ENCODE measurements at places on chromosomes 6 and 20.

GRCh38 chr20:41167481-41168253, 30.3 kb downstream of the PLCG1 start:
- no peak for DNase-seq

DNA sequence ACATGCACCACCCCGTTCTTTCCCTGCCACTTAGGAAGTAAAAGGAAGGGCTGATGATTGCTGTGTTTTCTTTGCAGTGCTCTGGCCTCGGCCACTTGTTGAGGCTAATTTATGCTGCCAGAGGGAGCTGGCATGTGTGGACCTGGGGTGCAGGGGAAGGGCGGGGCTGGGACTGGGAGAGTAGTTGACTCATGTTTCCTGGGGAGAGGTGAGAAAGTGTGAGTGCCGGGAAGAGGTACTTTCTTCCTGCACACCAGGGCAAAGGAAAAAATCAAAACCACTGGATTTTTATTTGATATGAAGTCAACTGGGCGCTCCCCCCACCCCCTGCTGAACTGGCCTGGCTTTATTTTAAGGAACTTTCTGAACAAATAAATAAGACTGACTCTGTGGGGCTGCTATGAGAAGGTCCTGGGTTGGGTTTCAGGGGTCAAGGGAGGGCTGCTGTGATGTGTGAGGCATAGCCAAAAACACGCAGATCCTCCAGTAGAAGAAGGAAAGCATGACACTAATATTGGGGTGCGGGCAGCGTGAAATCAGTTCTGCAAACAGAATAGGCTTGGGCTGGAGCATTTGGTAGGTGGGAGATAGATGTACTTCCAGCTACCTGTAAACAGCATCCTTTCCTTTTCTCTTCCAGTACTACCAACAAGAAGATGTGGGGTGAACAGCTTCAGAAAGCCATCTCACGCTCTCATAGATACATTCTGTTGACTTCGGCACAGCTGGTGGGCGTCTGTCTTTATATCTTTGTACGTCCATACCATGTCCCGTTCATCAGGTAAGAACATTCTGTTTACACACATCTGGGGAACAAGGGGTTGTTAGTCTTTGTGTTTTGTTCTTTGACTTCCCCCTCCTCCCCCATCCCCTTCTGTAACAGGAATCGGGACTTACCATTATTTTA, 87.5 kb downstream of the SYNJ2 start:
- DNase-seq = no peak

DNA sequence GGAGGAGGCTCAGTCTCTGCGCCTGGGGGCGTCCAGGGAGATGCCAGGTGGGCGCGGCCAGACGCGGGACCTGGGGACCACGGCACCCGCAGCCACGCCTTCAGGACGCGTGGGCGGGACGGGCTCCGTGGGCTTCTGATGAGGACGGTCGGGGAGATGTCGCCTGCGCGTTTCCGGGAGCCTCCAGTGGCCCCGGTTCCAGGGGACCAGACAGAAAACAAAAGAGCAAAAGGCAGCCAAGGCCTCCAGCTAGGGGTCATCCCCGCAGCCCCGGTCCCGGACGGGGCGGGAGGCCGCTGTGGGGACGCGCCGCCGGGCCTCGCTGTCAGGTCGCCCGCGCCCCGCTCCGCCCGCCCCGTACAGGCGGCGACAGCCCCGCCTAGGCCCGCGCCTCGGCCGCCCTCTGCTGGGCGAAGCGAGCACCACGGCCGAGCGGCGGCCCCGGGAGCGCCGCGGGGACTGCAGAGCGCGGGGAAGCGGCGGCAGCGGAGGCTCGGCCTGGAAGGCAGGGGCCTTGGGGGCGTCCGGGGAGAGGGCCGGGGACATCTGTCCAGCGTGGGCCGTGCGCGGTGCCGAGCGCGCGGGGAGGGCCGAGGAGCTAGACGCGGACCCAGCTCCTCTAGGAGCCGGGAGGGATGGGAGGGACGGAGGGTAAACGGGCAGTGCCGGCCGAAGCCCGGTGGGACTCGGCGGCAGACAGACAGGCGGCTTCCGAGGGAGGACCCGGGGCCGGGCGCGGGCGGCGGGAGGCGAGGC, 48.7 kb downstream of the TMEM242 start:
- DNase-seq = peak; percentile 95

DNA sequence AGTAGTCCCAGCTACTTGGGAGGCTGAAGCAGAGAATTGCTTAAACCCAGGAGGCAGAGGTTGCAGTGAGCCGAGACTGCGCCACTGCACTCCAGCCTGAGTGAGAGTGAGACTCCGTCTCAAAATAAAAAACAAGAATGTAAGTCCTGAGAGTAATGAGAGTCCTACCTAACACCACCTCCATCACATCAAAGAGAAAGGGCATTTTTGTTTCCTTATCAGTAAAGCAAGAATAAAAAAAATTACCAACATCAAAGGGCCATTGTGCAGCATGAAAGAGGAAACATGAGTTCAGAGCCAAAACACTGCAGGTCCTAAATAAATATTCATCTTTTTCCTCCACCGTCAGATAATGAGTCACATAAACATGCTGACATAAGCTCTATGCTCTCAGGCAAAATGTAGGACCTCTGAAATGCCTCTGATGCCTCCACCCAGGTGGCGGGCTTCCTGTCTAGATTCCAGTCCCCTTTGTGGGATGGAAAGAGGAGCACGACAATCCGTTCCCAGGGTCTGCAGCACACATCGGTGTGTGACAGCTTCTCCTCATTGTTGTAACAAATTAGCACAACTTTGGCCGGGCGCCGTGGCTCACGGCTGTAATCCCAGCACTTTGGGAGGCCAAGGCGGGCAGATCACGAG, 7.2 kb downstream of the ATP9A start:
- no peak for DNase-seq

- DNase-seq = peak; percentile 23
Measured at GRCh38 chr20:49247792-49248191, 28.6 kb downstream of the DDX27 start.

DNA sequence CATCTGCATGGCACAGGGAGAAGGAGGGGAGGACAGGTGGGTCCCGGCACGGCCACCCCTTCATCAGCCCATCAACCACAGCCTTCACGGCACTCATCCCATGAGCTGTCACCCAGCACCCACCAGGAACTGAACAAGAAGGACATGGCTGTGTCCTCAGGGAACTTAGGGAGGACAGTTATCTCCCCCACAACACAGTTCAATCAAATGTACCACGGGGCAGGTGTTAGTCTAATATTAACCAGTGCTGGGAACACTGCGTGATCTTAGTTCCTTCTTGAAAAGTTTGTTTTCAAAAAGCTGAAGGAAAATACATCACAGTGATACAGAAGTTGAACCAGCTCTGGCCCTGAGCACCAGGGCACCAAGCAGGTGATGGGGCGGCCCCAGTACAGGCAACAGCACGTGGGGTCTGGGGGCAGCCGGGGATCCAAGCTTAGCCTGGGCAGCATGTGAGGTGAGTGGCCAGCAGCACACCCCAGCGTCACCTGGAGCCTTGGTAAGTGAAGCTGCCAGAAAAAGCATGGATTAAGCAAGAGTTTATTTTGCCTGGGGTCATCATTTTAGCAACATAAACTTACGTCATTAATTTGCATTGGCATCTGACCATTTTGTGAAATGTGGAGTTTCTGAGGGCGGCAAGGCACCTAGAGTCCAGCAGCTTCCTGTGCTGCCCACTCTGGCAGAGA, 35.5 kb upstream of the AFDN start:
- DNase-seq = peak; percentile 48

GRCh38 chr20:51366155-51366886, 176.2 kb downstream of the NFATC2 start:
- DNase-seq = no peak

DNA sequence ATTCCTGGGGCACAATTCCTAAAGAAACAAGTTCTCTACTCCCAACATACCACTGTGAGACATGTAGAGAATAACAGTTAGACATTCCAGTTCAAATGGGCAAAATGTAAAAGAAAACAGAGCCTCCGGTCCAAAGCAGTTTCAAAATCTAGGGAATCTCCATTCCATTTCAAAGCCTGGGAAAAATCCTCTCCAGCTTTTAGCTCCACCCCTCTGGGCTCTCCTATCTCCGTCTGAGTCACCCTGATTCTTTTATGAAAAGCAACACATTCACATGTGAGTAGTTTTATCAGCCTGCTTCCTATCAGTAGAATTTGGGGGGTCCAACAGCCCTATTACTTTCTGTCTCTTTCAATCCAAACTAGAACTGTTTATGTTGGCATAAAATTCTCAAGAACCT, 3.7 kb downstream of the CSNK2A1 start:
- no peak for DNase-seq

- DNase-seq = peak; percentile 36
Measured at GRCh38 chr20:39112178-39112743, 150.1 kb downstream of the DHX35 start.

DNA sequence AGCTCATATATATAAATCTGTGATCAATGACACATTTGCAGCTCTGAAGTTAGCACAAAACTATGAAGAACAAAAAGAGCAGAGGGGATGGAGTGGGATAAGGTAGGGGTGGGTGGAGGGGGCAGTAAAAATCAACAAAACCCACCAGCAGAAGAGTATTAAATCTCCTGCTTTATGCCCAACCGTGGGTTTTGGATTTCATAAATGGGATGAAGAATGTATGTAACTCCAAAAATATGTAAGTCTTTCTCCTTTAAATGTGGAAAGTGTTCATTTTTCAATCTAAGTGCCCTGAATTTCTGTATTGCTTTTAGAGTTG, 480.3 kb upstream of the MARCKS start:
- no peak for DNase-seq

DNA sequence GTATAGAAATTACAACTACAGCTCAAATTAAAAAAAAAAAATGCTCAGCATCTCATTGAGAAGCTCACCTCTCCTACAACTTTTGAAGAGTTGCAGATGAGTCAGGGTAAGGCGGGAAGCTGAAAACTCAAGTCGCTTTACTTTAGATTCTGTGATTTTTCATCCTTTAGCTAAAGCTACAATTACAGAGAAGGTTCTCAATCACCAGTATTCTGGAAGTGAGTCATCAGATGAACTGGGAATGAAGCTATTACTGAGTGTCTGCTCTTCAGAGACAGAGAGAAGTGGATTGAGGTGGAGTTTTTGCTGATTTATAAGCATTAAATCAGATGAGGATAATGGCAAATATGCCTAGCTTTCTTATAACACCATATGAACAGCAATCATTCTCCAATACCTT, 91.9 kb downstream of the TFAP2A start:
- DNase-seq = no peak

DNA sequence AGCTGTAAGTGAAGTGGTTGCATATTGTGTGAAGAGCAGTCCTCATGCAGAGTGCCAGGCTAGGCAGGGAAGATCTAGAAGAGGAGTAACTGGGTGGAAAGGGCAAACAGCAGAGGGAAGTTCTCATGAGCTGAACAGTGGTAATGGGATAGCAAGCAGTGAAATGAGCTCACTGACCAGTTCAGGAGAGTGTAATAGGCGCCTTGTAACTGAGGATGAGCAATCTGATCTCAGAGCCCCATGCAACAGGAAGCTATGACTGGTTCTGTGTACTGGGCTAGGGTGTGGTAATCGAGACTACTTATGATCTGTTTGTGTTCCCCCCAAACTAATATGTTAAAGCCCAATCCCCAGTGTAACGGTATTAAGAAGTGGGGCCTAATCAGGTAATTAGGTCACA, 98.6 kb downstream of the RFX6 start:
- DNase-seq = peak; percentile 2

DNA sequence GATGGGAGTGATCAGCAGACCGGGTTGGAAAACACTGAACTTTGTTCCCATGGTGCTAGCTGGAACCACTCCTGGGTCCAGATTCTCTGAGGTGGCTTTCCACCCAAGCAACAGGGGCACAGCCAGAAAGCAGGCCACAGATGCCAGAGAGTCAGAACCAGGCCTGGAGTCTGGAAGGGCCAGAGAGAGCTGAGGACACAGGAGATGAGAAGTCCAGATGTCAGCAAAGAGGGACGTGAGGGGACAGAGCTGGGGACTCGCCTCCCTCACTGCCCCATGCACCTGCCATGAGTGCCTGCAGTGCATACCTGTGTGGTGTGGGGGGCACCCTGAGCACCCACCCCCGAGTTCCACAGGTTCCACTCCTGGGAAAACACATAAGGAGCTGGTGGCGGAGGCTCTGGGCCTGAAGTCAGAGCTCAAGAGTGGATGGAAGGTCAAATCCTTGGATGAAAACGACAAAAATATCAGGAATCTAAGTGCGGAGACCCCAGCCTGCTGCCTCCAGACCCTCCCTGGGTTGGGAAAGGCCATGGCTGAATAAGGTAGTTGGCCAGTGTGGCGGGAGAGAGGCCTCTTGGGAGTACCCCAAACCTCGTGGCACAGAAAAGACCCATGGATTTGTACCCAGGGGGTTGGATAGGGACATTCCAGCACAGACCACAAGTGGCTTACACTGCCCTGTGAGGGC, 224.2 kb downstream of the SYNDIG1 start:
- DNase-seq = no peak

DNA sequence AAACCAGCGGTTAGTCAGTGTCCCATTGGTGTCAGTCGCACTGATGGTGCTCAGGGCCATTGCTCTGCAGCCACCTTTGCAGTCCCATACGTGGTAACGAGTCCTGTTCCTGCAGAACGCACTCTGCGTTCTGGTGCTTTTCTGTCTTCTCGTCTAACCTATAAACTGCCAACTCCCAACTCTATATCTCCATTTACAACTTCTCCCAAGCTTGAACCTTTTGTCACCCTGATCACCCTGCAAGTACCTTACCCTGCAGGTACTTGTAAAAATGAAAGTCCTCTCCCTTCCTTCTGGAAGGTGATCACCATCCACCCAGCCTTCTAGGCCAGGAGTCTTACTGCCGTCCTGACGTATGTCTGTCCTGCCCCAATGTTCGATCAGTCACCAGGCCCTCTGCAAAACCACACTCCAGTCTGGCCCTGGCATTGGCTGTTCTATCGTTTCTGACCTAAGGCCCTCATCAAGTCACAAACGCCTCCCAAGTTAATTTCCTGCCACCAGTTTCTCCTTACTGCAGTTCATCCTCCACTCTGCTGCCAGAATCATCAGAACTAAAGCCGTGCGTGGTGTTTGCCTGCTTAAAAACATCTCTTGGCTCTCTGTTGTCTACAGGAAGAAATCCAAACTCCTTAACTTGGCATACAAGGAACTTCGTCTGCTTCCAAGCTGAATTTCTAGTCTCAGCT, 7.9 kb downstream of the RREB1 start:
- no peak for DNase-seq

DNA sequence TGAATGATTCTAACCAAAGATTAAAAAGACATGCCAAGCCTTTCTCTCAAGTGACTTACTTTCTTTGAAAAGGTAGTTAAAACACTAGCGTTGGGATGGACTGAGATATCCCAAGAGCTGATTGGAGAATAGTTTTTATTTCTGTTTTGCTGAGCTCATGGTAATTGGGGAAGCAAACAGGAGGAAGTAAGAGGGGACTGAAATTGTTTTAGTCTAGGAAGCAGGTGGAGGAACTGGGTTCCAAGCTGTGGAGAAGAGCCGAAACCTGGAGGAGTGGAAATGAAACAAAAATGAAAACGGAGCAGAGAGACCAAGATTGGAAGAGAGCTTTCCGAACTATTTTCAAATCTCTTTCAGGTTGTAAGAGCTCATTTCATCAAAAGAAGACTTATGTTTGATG, 59.9 kb upstream of the TENT5A start:
- DNase-seq = peak; percentile 19

GRCh38 chr6:80477591-80477990, 371.1 kb downstream of the BCKDHB start:
- DNase-seq = no peak
